GM03348 (cell line): ENCODE measurements at places on chromosomes 3 and 15.

- no peak for DNase-seq
Observed at GRCh38 chr15:100901296-100901695, 17.9 kb upstream of the LRRK1 start.

DNA sequence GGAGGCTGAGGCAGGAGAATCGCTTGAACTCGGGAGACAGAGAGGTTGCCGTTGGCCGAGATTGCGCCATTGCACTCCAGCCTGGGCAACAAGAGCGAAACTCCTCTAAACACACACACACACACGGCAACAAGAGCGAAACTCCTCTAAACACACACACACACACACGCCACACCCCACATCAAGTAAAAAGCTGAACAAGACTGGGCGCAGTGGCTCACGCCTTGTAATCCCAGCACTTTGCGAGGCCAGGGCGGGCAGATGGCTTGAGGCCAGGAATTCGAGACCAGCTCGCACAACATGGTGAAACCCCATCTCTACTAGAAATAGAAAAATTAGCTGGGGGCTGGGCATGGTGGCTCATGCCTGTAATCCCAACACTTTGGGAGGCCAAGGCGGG is 49.0 kb downstream of the HOMER2 start:
- DNase-seq: no peak

GRCh38 chr15:31217566-31218270 is 108.9 kb upstream of the KLF13 start:
- no peak for DNase-seq

GRCh38 chr3:55160241-55160983 is 232.6 kb upstream of the LRTM1 start:
- peak; percentile 83 for DNase-seq

DNA sequence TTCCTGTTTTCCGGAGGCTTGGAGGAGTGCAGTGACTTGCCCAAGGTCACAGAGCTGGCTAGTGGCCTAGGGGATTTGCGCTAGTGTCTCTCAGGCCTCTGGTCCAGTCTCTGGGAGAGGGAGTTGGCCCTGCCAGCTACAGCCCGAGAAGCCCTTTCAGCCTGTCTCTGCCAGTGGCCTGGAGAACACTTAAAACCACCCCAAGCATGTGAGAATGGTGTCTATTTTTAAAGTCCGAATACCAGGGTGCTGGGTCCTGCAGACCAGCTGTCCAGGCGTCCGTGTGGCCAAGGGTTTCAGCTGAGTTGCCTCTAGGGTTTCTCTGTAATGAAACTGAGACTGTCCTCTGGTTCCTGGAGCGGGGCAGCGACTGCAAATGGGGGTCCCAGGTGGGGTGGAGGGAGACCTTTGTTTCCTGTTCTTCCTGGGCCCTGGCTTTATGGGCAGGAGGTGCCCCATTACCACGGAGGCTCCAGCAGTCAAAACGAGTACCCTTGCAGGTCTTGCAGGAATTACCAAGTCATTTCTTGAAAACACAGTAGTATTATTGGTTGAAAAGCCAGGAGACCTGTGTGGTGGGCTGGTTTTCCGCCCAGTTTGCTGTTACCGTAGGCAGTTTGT is 2.2 kb downstream of the CAND2 start:
- DNase-seq: no peak

DNA sequence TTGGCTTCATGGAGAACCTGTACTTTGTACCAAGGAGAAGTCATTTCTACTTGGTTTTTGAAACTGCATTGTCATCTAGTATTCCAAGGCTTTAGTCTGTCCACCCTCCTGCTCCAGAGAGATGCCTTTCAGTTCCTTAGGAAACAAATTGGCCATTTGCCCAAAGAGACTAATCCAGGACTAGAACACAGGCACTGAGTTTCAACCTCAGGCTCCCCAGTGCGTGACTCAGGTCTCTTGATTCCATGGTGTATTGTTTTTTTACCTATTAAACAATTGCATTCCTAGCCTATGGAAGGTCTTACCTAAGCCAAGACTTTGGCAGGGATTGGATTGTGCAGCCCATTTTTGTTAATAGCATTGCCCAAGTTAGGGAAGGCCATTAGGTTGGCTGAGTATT is 214.8 kb upstream of the CTDSPL start:
- no peak for DNase-seq

DNA sequence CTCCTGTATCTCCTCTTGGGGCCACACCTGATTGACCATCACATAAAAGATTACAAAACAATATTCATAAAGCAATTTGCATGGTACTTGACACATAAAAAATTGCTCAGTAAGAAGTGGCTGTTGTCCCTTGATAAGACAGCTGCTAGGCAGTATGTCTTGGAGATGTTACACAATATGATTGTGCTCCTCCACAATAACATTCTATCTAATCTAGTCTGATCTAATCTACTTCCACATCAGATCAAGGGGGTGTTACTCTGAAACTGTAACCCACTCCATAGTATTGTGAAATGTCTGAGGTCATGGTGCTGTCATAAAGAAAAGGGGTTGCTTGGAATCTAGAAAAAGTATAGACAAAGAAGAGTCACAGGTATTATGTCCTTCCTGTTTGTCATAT is 23.4 kb upstream of the AQP9 start:
- DNase-seq: no peak

- DNase-seq: no peak
Observed at GRCh38 chr3:160841455-160841854, 85.4 kb downstream of the PPM1L start.

- DNase-seq: no peak
Observed at GRCh38 chr15:95760508-95760907, 570.0 kb upstream of the NR2F2 start.

DNA sequence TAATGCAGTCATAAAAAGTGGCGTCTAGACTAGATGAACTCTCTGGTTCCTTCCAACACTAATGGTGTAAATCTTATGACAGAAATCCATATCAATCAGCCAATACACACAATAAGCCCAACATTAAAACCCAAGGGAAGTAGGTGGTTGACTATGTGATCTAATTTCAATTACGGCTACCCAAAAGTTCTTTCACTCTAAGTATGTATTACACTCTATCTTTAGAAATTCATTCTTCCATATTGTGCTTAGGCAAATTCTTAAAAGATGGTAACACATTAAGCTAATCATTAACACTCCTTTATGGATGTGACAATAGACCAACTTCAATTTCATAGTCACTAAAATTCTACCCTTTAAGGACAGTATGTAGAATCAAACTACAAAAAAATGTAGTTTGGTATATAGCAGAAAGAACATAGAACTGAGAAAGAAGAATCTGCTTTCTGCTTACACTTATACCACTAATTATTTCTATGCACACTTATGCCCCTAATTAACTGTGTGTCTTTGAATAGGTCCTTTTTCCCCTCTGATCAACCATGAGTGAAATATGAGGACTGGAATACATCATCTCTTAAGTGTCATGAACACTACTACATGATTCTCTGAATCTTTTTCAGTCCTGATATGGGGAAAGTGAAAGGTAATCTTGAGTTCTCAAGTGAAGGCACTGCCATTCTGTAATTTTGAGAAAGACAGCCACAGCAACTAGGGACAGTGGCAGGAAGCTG is 557.6 kb downstream of the IGSF11 start:
- DNase-seq: no peak

- peak; percentile 71 for DNase-seq
Observed at GRCh38 chr3:170726976-170727661, 141.2 kb upstream of the SLC7A14 start.

DNA sequence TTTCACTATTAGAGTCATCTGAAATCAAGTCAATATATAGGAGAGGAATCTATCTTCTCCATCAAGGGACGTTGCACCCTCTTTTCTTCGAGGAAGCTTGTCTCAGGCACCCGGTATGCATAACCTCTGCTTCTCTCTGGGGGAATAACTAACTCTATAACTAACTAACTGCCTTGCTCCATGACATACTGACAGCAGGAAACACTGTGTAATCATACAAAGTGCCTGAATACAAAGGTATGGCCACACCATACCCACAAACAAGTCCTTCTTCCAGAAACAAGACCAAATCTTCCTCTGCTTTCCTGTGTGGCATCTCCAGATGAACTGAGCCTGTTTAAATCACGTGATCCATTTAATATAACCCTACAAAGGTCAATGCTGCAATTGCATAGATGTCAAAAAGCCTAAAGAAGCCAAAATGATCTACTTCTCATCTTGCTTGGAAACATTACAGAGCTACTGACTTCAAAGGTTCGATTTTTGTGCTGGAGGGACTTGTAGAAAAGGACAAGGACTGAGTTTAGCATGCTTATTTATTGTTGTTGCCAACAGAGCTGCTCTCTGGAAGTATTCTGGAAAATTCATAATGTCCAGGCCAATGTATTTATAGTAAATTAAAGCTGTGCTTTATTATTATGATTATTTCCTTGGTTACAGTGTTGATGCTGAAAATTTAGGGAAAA is 380.5 kb downstream of the FOXP1 start:
- no peak for DNase-seq

DNA sequence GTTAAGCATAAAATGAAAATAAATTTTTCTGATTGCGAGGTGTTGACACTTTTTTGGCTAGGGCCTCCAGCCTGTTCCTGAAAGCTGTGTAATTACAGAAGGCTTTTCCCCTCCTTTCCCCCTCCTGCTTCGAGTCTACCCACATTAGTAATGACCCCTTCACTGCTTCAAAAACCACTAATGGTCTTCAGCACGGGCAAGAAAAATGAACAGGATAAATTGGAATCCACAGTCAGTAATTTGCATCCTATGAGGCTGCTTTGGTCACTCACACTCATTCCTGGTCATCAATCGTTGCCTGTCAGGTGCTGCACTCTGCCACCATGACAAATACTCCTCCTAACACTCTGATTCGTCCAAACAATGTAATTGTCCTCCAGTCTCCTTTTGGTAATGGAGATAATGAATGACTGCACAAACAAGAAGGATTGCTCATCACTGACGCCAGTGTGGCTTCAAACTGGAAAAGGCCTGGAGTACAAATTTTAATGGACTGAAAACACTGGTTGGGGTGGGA is 148.6 kb downstream of the MEIS2 start:
- peak; percentile 46 for DNase-seq

GRCh38 chr3:56314842-56315241 is 153.4 kb downstream of the ERC2 start:
- peak; percentile 47 for DNase-seq

DNA sequence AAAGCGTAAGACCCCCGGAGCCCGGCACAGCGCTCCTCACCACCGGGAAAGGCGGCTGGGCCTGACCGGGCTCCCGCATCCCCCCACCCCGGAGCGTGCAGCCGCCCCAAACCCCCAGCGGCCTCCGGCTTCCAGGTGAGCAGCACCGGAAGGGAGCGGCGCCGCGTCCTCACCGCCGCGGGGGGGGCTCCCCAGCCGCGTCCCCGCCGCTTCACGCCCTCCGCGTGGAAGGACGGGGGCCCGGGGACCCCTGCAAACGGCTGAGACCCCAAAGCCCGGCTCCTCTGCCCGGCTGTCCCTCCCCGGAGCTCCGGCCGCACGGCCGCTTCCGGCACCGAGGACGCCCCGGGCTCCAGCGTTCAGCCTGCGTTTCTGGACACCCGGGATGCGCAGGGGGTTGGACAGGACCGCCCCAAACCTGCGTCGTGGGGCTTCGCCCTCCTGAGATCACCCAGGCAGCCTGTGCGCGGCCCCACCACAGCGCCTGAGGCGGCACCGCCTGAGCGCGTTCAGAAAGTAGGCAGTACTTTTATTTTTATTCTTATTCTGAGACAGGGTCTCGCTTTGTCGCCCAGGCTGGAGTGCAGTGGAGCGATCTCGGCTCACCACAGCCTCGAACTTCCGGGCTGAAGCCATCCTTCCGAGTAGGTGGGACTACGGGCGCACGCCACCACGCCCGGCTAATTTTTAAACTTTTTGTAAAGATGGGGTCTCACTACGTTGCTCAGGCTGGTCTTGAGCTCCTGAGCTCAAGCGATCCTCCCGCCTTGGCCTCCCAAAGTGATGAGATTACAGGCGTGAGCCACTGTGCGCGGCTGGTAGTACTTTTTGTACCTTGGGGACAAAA is 51.6 kb upstream of the BLM start:
- DNase-seq: peak; percentile 89

- no peak for DNase-seq
Observed at GRCh38 chr15:74631408-74631807, 15.8 kb downstream of the CLK3 start.

DNA sequence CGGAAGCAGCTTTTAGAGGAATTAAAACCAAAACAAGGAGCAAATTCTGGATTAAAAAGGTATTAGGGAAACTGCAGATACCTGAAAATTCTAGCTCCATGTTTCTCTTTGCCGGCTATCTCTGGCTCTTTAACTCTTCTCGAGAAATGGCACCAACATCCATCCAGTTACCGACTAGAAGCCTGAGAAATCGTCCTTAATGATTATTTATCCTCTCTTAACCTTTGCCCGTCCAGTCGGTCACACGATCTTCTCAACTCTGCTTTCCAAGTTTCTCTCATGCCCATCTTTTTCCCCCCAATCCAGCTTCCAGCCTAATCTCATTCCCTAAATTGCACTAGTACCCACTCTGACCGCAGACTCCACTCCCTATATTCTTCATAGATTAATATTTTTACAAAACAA is 596 bp upstream of the SGO1 start:
- DNase-seq: peak; percentile 20

DNA sequence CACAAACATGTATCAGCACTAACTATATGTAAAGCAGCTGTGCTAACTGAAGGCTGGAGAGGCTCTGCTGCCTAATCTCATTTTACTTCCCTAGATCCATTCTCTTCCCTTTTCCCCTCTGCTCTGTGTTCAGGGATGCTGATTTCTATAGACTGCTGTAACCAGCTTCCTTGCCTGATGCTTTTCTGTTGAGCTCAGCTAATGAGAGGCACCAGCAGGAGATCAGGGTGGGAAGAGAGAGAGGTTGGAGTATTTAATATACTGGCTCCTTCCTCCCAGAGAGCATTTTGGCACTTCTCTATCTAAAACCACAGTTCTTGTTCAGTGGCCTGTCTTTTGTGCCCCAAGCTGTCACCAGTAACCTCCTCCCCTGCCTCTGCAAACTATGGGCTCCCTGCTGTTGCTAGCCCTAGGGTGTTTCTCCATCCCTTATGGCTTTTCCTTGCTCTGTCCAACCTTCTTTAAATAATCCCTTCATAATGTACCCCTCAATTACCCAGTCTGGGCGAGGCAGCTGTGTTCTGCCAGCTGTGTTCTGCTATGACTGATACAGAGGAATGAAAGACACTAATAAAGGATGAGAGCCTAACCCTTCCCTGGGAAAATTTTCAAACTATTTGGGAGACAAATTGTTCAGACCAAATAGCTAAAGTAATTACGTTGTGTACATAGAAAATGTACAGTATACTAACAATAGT is 69.5 kb downstream of the CADPS start:
- DNase-seq: no peak
